Type B pancreatic cell (in vitro differentiated cells): ENCODE measurements at places on chromosomes 3 and 15.

DNA sequence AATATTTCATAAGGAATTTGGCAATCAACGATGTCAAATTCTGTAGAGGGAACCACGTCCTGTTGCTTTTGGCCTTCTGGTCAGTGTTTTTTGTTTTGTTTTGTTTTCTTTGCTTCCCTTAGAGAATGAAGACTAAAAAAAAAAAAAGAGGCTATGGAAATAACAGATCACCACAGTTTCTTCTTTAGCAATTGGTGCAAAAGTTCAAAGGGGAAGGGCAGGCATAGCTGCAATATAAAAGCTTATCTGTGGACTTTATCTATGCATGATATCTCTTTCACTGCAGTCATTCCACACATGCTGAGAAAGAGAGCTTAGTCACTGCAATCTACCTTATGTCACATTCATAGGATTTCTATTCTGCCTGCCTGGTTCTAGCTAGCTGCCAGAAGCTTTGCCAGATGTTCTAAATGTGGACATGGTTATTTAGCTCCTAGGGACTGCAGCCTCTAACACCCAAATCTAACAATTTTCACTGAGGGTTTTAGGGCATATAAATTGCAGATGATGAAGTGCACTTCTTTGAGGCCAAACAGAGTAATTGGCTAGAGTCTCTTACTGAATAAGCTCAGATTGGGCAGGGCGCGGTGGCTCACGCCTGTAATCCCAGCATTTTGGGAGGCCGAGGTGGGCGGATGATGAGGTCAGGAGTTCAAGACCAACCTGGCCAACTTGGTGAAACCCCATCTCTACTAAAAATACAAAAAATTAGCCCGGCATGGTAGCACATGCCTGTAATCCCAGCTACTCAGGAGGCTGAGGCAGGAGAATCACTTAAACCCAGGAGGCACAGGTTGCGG, 637.2 kb downstream of the NTRK3 start:
- DNase-seq: no peak

DNA sequence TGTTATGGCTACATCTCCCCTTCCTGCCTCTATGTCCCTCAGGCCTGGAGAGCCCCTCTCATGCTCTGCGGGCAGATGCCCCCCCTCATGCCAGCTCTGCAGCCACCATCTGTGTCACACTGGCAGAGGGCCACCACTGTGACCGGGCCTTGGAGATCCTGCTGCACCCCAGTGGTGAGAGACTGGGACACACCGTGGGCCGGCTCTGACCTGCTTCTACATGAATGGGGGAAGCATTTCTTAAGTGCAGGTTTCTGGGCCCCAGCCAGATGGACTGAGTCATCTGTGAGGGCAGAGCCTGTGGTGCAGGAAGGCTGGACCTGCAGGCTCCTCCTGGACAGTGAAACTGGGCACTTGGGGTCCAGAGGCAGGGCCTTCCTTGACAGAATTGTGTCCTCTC, 4.8 kb downstream of the VWA5B2 start:
- DNase-seq: no peak

DNA sequence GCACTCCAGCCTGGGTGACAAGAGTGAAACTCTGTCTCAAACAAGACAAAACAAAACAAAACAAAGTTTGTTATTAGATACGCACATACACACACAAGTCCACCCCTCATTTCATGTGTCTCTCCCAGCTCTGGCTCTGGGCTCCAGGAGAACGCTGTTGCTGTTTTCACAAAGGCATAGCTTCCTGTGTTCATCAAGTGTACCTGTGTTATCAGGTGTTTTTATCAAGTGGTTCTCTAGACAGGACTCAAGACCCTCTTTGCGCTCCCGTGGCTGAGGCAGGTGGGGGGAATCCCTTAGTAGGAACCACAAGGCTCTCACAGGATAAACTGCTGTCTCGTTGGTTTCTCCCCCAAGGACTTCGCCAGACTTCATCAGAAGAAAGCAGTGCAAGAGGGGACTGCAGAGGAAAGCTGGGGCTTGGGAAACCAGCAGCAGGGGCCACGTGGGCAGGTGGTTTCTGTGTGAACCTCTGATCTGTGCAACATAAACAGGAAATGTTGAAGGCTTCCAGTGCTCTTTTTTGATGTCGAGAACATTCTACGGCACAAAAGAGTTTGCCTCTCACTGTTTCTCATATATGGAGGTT, 6.9 kb upstream of the PPP1R2 start:
- DNase-seq: no peak

DNA sequence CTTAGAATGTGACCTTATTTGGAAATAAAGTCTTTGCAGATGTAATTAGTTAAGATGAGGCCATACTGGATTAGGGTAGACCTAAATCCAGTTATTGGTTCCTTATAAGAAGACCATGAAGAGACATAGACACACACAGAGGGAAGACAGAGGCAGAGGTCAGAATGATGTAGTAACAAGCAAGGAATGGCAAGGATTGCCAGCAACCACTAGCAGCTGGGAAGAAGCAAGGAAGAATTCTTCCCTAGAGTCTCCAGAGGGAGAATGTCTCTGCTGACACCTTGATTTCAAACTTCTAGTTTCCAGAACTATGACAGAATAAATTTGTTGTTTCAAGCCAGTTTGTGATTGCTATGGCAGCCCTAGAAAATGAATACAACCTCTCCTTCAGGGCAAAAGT, 116.7 kb downstream of the WDR76 start:
- DNase-seq: no peak

GRCh38 chr15:63907521-63907920, 73.8 kb upstream of the HERC1 start:
- DNase-seq: no peak

- DNase-seq: no peak
Measured at GRCh38 chr15:54099010-54099409, 120.8 kb downstream of the UNC13C start.
